Nephron progenitor cell (in vitro differentiated cells): ENCODE measurements at places on chromosomes 6 and 20.

DNA sequence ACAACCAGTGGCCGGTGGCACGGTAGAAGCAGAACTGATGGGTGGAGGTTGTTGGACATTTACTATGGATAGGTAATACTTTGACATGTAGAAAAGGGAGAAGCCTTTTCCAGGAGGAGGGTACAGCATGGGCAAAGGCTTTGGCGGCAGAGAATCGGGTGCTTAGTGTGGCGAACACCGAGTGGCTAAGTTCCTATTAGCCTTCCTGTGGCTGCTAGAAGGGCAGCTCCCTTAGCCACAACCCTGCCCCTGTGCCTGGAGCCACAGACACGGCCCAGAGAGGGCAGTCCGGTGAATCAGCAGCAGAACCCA, 37.9 kb upstream of the TGM2 start:
- no peak for DNase-seq

DNA sequence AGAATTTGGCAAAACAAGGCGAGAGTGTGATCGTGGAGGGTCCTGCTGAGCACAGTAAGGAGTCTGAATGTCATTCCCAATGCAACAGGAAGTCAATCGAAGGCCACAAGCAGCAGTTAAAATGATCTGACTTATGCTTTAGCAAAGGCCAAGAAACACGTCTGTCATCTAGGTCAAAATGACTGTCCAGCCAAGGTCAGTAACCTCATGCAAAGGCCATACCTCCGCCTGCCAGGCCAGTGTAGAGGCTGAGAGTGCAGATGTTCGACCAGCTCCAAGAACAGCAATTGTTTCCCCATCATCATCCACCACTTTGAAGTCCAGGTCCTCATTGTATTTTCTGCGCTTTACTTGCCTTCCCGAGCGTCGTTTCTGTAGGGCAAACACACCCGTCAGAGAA, 105.6 kb downstream of the CHD6 start:
- DNase-seq, result no peak

DNA sequence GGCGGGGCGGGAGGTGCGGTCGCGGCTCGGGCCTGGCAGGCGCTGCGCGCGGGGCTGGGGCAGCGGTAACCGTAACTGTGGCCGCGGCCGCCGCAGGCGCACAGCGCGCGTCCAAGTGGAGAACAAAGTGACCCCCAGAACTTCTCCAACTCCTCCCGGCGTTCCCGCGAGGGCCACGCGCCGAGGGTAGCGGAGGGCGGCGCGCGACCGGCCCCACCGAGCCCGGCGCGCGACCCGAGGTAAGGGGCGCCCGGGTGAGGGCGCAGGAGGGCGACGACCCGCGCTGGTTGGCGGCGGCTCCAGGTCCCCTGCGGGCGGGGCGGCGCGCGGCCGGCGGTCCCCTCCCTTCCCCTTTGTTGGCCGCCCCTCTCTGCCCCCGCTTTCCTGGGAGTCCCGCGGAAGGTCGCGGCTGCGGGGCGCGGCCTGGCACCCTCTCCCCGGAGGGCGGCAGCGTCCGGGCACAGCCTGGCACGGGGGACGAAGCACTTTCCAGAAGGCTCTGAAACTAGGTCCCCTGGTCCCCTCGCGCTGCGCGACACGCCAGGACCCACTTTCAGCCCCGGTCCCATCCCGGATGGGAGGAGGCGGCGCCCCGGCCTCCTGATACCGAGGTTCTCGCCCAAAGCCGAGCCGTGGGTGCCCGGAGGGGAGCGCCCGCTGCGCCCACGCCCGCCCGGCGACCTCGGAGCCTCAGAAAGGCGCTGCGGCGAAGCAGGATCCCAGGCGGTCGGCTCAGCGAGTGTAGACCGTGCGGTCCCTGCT, at the start of gene TIAM2:
Gene TIAM2 (plus strand): TSS at position 62 of the 762 bp plus-strand sequence. CDS start 133,909 bp downstream, outside the sequence.
- peak; percentile 72 for DNase-seq

DNA sequence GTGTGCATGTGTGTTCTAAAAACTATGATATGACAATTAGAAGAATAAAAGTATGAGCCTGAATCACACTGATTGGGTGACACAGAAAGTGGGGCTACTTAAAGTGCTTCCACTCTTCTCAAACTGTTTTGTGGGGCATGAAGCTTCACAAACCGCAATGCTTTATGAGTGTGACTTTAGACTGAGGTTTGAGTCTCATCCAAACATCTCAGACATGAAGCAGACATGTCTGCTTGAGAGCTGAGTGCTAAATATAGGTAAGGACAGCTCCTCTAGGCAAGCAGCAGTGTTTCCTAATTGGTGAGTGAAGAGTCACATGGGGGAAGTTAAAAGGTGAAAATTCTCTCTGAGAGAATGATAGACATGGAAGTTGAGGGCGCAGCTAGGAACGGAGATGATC, 726.9 kb upstream of the CITED2 start:
- no peak for DNase-seq

DNA sequence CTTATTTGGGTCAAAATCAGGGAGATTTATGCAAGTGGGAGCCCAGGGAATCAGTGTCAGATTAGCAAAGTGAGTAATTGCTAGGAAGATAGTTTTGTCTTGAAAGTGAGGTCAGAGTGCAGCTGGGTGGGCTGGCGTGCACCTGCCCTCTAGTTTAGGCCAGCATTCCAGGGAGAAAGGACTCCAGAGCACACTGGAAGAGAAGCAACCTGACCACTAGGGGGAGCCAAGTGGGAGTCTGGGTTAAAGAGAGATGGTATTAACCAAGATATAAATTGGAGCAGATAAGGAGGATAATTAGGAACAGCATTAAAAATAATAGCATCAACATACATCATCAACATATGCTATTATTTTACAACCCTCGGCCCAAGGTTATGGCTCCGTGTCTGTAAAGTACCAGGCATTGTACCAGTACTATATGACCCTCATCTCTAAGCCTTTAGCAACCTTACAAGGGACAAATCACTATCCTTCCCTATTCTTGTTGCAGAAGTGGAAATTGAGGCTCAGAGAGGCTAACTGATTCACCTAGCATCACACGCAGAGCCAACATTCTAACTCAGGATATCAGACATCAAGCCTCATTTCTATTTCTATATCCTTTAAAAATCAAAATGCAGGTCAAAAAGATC, 57.8 kb downstream of the SLC2A10 start:
- peak; percentile 55 for DNase-seq

GRCh38 chr6:3458706-3459421, 2.0 kb upstream of the SLC22A23 start:
- no peak for DNase-seq

- DNase-seq, result no peak
These were observed 172.4 kb downstream of the MOXD1 start for GRCh38 chr6:132228894-132229293.

GRCh38 chr20:46964618-46965455, 70.2 kb downstream of the EYA2 start:
- DNase-seq, result no peak

- DNase-seq, result no peak
These were observed 123.1 kb downstream of the OLIG3 start for GRCh38 chr6:137370871-137371633.

GRCh38 chr6:67411036-67411435, 1224.0 kb upstream of the ADGRB3 start:
- DNase-seq, result no peak

GRCh38 chr6:1027109-1027794, 284.6 kb upstream of the FOXQ1 start:
- DNase-seq, result no peak

- DNase-seq, result no peak
These were observed 421.6 kb upstream of the EYS start for GRCh38 chr6:66128656-66129055.

DNA sequence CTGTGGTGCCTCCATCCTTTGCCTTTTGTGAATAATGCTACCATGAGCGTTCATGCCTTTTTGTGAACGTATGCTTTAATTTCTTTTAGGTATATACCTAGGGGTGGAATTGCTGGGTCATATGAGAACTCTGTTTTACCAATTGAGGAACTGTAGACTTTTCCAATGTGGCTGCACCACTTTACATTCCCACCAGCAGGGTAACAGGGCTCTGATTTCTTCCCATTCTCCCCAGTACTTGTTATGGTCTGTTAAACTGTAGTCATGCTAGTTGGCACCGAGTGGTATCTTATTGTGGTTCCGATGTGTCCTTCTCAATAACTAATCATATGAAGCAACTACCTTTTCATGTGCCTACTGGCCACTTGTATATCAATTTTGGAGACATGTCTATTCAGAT, 312.1 kb downstream of the GMDS start:
- DNase-seq, result no peak

GRCh38 chr6:41846666-41847237, 48.4 kb downstream of the USP49 start:
- DNase-seq, result peak; percentile 55

DNA sequence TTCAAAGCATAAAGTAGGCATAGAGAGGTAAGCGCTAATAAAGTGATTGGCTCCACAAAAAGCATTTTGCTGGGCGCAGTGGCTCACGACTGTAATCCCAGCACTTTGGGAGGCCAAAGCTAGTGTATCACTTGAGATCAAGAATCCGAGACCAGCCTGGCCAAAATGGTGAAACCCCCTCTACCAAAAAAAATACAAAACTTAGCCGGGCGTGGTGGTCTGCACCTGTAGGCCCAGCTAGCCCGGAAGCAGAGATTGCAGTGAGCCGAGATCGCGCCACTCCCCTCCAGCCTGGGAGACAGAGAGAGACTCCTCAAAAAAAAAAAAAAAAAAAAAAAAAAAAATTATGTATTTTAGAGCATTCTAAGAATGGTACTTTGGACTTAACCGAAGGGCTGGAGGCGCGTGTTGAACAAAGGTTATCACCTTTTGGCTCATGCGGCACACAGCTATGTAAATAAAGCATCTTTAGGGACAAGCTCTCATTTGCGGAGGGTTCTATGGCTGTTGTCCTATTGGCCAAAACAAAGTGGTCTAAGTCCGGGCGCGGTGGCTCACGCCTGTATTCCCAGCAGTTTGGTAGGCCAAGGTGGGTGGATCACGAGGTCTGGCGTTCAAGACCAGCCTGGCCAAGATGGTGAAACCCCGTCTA, 17.4 kb downstream of the HFE start:
- no peak for DNase-seq

DNA sequence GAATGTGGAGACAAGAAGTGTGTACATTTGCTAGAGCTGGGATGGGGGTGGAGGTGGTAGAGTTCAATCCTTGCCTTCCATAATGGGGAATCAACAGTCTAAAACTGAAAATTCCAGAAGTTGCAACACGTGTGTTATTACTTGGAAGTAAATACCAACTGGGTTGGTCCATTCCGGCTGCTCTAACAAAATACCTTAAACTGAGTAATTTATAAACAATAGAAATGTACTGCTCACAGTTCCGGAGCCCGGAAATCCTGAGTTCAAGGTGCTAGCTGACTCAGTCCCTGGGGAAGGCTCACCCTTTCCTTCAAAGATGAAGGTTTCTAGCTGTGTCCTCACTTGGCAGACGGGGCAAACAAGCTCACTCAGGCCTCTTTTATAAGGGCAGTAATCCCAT, 59.0 kb downstream of the RIN2 start:
- DNase-seq, result no peak

DNA sequence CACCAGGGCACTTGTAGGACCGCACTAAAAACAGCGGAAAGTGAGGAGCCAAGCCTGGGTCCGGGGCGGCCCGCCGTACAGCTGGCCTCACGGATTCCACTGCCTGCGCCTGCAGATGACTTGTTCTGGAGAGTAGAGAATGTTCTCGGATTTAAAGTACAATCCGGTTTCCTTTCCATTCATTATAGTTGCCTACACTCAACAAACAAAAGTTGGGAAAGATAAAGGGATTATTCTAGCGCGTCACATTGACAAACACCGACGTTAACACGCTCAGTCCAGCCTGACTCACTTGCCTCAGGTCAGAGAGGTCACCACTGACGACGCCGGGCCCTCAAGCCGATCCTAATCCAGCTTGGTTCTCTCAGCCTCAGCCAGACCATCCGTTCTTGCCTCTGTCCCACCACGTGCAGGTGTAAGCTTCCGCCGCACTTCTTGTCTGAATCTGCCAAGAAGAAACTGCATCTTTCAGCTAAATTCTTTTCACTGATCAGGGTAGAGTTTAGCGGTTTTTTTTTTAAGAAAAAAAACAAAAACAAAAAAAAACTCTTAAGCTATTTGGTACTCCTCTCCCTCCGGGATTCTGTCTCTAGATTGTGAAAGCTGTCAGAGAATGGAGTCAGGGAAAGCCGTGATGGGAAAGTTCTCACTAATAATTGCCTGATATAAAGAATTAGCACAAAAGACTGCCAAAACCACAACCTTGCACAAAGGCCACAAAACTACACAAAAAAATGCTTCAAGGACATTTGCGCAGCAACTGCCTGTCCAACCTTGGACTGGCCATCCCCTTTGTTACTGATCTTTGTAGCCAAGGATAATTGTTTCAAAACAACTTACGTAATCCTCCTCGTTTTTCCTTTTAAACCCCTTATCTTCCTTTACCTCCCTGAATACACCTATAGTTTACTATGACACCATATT, 1.1 kb upstream of the PHF10 start:
- DNase-seq, result peak; percentile 58
